Vagina (tissue), 2 donors: ENCODE measurements at places on chromosomes 7 and 10. TPM values are rescaled to one million over a fixed set of nuclear protein-coding genes. Genes with fewer than 3 reads are reported as not detected.

ASIC3 gene
- total RNA-seq, result 3.7 TPM

NANOS1 gene
- not detected for total RNA-seq

ASZ1 gene
- not detected for total RNA-seq

CYP3A4 gene
- total RNA-seq, result not detected

LMOD2 gene
- not detected for total RNA-seq
